ENCODE measurements at places on chromosomes 13 and 19.
A peak's percentile ranks its signal among the peaks of the same experiment; 100 is the strongest.

DNA sequence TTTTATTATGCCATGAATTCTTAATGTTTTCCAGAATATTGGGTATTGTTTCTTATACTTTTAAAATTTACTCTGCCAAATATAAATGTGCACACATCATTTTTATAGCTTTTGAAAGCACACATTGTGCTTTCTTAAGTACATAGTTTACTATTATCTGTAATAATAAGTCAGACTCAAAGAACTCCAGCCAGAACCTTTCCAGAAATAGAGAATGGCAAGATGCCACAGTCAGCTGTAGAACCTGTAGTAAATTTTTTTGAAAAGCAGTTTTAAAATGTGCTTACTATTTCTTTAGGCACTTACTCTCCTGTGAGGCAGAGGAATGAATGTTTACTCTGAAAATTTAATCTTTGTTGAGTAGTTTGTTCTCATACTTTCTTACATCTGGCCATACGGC, 1287.1 kb downstream of the PCDH9 start:
- H3K4me3 ChIP-seq: no peak overlapping the region
- no peaks in the 10 kb centered on the region for H3K36me3 ChIP-seq
- H3K4me1 ChIP-seq: no peaks in the 10 kb centered on the region
- no peak overlapping the region for H3K27ac ChIP-seq

DNA sequence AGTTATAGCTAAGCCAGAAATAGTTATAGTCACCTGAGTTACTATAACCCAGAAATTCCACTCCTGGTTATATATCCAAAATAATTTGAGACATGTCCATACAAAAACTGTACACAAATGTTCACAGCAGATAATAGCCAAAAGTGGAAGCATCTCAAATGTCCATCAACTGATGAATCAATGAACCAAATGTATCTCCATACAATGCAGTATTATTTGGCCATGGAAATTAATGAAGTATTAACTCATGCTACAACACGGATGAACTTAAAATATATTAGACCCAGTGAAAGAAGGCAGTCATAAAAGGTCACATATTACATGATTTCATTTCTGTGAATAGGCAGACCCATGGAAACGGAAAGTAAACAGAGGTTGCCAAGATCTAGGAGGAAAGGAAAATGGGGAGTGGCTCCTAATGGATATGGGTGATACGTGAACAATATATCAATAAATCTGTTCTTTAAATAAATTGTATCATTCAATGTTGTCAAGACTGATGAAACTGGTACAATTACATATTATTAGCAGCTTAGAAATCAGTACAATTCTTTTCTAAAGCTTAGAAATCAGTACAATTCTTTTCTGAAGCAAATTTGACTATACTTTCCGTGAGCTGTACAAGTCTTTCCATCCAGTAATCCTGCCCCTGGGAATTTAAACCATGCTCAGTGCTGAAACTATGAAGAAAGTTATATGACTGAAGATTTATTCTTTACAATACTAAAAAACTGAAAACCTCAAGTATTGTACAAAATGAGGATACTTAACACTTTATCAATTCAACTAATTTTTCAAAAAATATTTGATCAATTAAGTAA, 47.0 kb upstream of the DIAPH3 start:
- no peak for DNase-seq

DNA sequence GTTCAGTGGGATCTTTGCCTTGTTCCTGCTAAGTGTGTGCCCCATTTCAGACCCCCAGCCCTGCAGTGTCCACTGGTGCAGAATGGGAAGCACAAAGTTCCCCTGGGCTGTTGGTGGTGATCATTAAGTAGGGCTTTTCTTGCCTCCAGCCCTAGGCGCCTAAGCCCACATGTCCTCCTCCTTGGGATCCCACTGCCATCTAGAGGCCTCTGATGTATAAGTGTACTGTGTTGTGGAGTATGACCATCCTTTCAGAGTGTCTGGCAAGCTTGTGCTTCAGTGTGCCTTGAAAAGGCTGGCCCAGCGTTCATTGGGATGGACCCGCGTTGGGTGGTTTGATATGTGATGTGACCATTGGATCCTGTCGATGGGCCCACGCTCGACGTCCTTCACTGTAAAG, 71.2 kb downstream of the WASF3 start:
- H3K27ac ChIP-seq: no peak overlapping the region
- no peaks in the 10 kb centered on the region for H3K36me3 ChIP-seq
- no peak for DNase-seq
- H3K4me3 ChIP-seq: no peak overlapping the region
- no peaks in the 10 kb centered on the region for H3K4me1 ChIP-seq

- H3K27ac ChIP-seq: no peak overlapping the region
- H3K27me3 ChIP-seq: no peaks in the 10 kb centered on the region
- H3K36me3 ChIP-seq: no peaks in the 10 kb centered on the region
- no peak overlapping the region for H3K4me3 ChIP-seq
- H3K4me1 ChIP-seq: no peaks in the 10 kb centered on the region
Observed at GRCh38 chr13:96431044-96431581, 341.2 kb downstream of the HS6ST3 start.

- no peak overlapping the region for H3K27ac ChIP-seq
- no peak for DNase-seq
- no peaks in the 10 kb centered on the region for H3K36me3 ChIP-seq
- no peaks in the 10 kb centered on the region for H3K27me3 ChIP-seq
- H3K4me1 ChIP-seq: no peaks in the 10 kb centered on the region
- H3K4me3 ChIP-seq: no peak overlapping the region
Observed at GRCh38 chr13:82749551-82749950, 1132.7 kb downstream of the SLITRK1 start.

GRCh38 chr19:39416152-39417120, 4.0 kb downstream of the PLEKHG2 start:
- H3K4me3 ChIP-seq: no peak overlapping the region
- DNase-seq: no peak
- H3K4me1 ChIP-seq: peaks cover 3% of the 10 kb centered on the region
- H3K27me3 ChIP-seq: no peaks in the 10 kb centered on the region
- peaks cover 50% of the 10 kb centered on the region for H3K36me3 ChIP-seq
- H3K27ac ChIP-seq: no peak overlapping the region

- no peak for DNase-seq
- H3K4me1 ChIP-seq: no peaks in the 10 kb centered on the region
- H3K36me3 ChIP-seq: 0 out of 2 replicates have a peak, but pooled peaks cover 3% of the 10 kb centered on the region
- H3K27ac ChIP-seq: no peak overlapping the region
- no peaks in the 10 kb centered on the region for H3K27me3 ChIP-seq
Observed at GRCh38 chr13:113350065-113350937, 13.6 kb downstream of the GRTP1 start.

GRCh38 chr13:20461481-20461859, 64.2 kb downstream of the CRYL1 start:
- H3K36me3 ChIP-seq: no peaks in the 10 kb centered on the region
- H3K4me1 ChIP-seq: peaks cover 5% of the 10 kb centered on the region
- H3K27me3 ChIP-seq: no peaks in the 10 kb centered on the region
- no peak overlapping the region for H3K27ac ChIP-seq

- no peaks in the 10 kb centered on the region for H3K36me3 ChIP-seq
- H3K27me3 ChIP-seq: peaks cover 36% of the 10 kb centered on the region
- no peaks in the 10 kb centered on the region for H3K4me1 ChIP-seq
- DNase-seq: peak; percentile 38
Observed at GRCh38 chr13:111895896-111896821, 170.8 kb upstream of the SOX1 start.

GRCh38 chr13:40578055-40578454, 88.4 kb downstream of the FOXO1 start:
- H3K27me3 ChIP-seq: no peaks in the 10 kb centered on the region
- no peaks in the 10 kb centered on the region for H3K4me1 ChIP-seq
- H3K27ac ChIP-seq: no peak overlapping the region
- no peak overlapping the region for H3K4me3 ChIP-seq

DNA sequence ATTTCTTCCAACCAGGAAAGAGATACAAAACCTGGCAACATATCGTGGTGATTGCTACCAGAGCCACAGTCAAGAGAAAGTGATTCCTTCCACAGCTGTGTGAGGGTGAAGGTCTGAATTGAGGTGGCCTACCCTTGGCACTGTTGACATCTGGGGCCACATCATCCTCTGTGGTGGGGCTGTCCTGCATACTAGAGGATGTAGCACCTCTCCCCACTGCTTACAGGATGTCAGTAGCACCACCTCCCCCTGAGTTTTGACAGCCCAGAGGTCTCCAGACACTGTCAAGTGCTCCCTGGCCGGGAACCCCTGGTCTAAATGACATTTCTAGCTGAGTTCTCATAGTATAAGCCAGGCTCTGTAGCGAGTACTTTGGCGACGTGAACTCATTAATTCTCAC, 15.5 kb downstream of the PTGER1 start:
- no peak overlapping the region for H3K27ac ChIP-seq
- H3K36me3 ChIP-seq: no peaks in the 10 kb centered on the region
- no peaks in the 10 kb centered on the region for H3K4me1 ChIP-seq
- no peak overlapping the region for H3K4me3 ChIP-seq
